NCI-H2081 treated with DMSO at 0.1 percent for 48 hours (cell line): ENCODE measurements at places on chromosomes 4 and X.

DNA sequence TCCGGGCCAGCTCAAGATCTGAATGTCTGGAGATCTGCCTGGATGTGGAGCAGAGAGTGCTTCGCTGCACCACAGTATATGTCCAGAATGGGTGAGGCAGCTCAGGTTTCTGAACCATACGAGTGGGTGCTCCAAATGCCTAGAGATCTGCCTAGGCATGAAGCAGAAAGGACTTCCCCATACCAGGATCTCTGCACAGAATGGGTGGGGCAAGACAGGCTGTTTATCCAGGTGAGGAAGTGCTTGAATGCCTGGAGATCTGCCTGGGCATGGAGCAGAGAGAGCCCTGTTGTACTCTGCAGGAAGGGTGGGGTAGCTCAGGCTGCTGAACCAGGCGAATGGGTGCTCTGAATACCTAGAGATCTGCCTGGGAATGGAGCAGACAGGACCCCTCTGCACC, 45.4 kb upstream of the MAGEC2 start:
- no peak for DNase-seq

GRCh38 chr4:111546881-111547280, 598.4 kb upstream of the FAM241A start:
- DNase-seq = no peak

DNA sequence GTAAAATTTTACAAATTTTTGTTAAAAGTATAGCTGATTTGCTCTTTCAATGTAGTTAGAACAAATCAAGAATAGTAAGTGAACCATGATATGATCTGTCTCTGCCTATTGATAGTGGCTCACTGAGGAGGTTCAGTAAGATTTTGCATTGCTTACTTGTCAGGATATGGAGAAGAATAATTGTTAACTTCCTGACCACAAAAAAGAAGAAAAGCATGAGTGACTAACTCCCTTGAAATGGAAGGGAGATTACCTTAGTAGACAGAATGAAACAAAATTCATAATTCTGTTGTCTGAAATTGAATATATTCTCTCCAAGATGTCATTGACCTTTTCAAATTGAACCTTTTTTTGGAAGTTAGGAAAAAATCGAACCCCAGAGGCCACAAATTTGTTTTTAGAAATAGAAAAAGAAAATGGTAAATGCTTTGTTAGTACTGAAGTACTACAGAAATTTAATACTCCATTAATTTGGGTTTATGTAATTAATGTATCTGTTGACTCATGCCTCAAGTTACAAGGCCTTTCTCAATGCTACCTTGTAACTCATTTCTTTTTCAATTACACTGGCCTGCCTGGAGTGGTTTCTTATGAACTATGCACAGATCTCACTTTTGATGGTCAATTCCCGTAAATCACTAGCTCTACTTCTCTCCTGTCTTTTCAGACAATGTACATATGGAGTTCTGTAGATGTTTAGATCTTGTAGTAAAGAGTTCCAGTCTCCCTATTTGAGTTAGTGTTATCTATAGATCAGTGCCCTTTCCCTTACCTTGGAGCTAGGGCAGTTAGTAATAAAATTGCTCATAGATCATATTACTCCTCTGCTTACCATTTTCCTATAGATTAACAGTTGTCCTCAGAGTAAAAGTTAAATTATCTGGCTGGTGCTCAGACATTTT, 139.3 kb downstream of the TLL1 start:
- no peak for DNase-seq

DNA sequence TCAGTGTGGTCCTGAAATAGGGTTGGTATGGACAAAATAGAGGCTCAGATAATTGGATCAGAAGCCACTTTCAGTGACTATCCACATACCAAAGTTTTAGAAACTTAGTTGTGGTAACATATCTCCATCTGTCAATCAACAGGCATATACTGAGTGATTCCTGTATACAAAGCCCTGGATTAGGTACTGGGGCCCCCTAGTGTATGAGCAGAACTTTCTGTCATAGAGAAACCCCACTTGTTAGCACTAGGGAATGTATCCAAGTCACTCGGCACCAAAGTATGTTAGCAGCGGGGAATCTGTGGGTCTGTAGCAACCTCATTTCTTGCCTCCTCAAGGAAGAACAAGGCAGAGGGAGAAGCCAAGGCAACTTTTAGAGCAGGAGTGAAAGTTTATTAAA, 50.7 kb downstream of the MAP7D3 start:
- DNase-seq = no peak

DNA sequence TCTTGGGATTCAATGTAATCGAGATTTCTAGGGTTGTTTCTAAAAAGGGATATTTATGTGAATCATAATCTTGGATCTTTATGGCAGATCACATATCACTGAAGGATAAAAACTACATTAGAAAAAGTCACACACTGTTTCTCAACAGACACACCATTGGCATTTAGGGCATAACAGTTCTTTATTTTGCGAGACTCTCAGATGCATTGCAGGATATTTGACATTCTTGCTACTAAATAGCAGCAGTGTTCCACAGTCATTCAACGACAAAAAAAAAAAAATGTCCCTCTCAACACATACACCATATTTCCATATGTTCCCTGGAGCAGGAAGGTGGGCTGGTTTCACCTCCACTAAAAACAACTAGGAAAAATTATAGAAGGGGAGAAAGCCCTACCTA, 243.4 kb upstream of the PCDH18 start:
- DNase-seq = no peak

DNA sequence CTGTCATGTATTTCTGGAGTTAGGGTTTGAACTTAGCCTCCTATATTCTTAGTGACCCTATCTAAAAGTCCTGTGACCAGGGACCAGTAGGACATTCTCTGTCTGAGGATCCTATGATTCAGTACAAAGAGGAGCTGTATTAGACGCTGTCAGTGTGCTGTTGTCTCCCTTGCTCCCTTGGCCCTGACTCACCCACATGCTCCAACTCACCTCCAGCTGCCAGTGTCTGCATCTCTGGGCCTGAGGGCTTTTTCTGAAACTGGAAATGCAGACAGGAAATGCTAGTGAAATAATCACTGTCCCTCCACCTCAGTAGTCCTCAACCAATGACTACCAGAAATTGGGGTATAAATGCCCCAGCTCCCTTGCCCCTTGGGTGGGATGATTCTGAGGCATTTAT, 535.3 kb upstream of the RPS6KA3 start:
- DNase-seq = no peak
